ENCODE measurements at places on chromosomes 4 and X. TPM values are rescaled to one million over a fixed set of nuclear protein-coding genes. Genes with fewer than 3 reads are reported as not detected.

- no peaks in the 10 kb centered on the region for H3K36me3 ChIP-seq
- no peak overlapping the region for H3K27ac ChIP-seq
- no peak for DNase-seq
- no peaks in the 10 kb centered on the region for H3K27me3 ChIP-seq
- no peaks in the 10 kb centered on the region for H3K4me1 ChIP-seq
Measured at GRCh38 chr4:60868232-60868960, 331.7 kb upstream of the ADGRL3 start.

DNA sequence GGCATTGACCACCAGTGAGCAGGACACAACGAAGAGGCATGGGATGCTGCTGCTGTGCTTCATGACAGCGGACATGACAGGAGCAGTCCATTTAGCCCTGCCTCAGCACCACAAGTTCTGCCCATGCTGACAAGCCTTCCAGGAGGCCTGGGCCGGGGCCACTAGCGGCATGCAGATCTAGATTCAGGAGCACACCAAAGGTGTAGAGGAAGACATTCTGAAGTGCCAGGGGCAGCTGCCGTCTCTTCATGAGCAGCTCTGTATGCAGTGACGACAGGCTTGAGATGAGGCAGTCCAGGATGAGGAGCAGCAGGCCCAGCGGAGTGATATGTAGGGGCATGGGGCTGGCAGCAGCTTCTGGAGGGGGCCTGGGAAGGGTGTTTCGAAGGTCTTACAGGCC, 38.5 kb upstream of the SLC4A4 start:
- no peaks in the 10 kb centered on the region for H3K27me3 ChIP-seq
- no peaks in the 10 kb centered on the region for H3K4me1 ChIP-seq
- no peak overlapping the region for H3K27ac ChIP-seq
- H3K4me3 ChIP-seq: no peak overlapping the region
- DNase-seq: no peak

- H3K27ac ChIP-seq: no peak overlapping the region
- H3K36me3 ChIP-seq: no peaks in the 10 kb centered on the region
- DNase-seq: no peak
- no peaks in the 10 kb centered on the region for H3K27me3 ChIP-seq
- H3K4me3 ChIP-seq: no peak overlapping the region
Measured at GRCh38 chrX:12446342-12447075, 308.2 kb downstream of the FRMPD4 start.

GRCh38 chr4:1179089-1179441, 6.7 kb upstream of the SPON2 start:
- no peak for DNase-seq
- H3K27me3 ChIP-seq: no peaks in the 10 kb centered on the region
- H3K4me1 ChIP-seq: peaks cover 39% of the 10 kb centered on the region
- H3K36me3 ChIP-seq: no peaks in the 10 kb centered on the region
- H3K27ac ChIP-seq: no peak overlapping the region

GRCh38 chrX:63934791-63935190, 149.8 kb upstream of the ARHGEF9 start:
- H3K27me3 ChIP-seq: no peaks in the 10 kb centered on the region
- no peaks in the 10 kb centered on the region for H3K36me3 ChIP-seq
- H3K27ac ChIP-seq: no peak overlapping the region
- H3K4me3 ChIP-seq: no peak overlapping the region

GRCh38 chrX:132497432-132497831, 8.6 kb upstream of the MBNL3 start:
- no peak overlapping the region for H3K27ac ChIP-seq
- DNase-seq: no peak
- no peaks in the 10 kb centered on the region for H3K27me3 ChIP-seq
- no peaks in the 10 kb centered on the region for H3K36me3 ChIP-seq

- H3K4me1 ChIP-seq: peaks cover 40% of the 10 kb centered on the region
- no peak for DNase-seq
- no peaks in the 10 kb centered on the region for H3K27me3 ChIP-seq
- peak overlapping the region; percentile 1 for H3K27ac ChIP-seq
Measured at GRCh38 chr4:8181844-8182243, 17.2 kb upstream of the SH3TC1 start.

DNA sequence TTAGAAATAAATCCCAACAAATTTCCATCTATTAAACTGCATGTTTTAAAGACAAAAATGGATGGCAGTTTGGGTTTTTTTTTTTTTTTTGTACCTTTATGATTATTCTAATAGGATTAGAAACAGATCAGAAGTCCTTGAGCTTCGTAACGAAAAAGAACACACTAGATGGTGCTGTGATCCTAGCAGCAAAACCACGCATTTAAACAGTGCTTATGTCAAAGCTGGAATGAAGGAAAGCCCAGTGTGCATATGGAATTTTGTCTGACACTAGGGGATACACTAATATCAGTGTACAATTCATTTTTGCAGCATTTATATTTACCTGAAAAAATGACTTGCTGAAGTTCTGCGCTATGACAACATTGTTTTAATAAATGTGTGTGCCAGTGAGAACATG, 229.1 kb downstream of the VEGFC start:
- H3K4me3 ChIP-seq: no peak overlapping the region
- no peaks in the 10 kb centered on the region for H3K27me3 ChIP-seq
- no peaks in the 10 kb centered on the region for H3K36me3 ChIP-seq
- H3K27ac ChIP-seq: no peak overlapping the region
- H3K4me1 ChIP-seq: no peaks in the 10 kb centered on the region
- DNase-seq: no peak

- H3K4me3 ChIP-seq: no peak overlapping the region
- H3K27ac ChIP-seq: no peak overlapping the region
- H3K27me3 ChIP-seq: no peaks in the 10 kb centered on the region
- H3K36me3 ChIP-seq: no peaks in the 10 kb centered on the region
- DNase-seq: no peak
- H3K4me1 ChIP-seq: no peaks in the 10 kb centered on the region
Measured at GRCh38 chr4:140112576-140112975, 41.4 kb downstream of the MAML3 start.

DNA sequence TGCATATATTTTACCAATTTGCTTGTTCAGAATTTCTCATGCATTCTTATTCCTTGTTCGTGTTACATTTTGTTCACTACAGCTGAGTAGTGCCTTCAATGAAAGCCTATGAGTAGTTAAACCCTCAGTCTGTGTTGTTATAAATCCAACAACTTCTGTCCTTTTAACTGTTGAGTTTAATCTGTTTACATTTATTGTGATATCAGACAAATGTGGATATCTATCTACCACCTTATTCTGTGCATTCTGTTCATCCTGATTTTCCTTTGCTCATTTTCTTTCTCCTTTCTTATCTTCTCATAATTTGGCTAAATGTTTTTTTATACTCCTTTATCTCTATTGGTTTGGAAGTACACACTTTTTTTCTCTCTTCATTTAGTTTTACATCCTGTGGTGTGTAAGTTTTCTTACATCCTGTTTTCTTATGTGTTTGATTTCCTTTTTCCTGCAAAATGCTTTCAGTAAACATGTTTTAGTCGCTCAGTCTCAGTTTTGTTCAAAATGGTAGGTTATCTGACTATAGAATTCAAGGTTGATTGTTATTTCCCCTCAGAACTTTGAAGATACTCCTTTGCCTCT, 54.2 kb downstream of the CASP6 start:
- H3K4me1 ChIP-seq: no peaks in the 10 kb centered on the region
- H3K27me3 ChIP-seq: no peaks in the 10 kb centered on the region
- no peak overlapping the region for H3K4me3 ChIP-seq
- H3K36me3 ChIP-seq: no peaks in the 10 kb centered on the region

- no peak overlapping the region for H3K27ac ChIP-seq
- no peak for DNase-seq
- no peak overlapping the region for H3K4me3 ChIP-seq
- H3K36me3 ChIP-seq: no peaks in the 10 kb centered on the region
- no peaks in the 10 kb centered on the region for H3K27me3 ChIP-seq
- H3K4me1 ChIP-seq: no peaks in the 10 kb centered on the region
Measured at GRCh38 chrX:85112293-85112692, 108.6 kb downstream of the APOOL start.

DNA sequence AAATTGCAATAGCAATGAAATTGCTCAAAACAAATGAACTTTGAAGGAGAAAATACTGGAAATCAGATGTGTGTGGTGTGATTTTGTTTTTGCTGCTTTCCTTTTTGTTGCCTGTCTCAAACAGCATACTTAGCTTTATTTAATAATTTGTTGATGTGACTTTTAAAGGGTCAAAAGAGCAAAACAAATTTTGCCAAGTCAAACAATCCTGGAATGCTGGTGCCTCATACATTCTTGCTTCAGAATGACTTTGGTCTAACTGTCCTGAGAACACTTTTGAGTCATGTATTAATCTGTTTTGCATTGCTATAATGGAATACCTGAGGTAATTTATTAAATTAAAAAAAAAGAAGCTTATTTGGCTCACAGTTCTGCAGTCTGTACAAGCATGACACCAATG, 3.4 kb downstream of the PF4V1 start:
- H3K27me3 ChIP-seq: no peaks in the 10 kb centered on the region
- no peak for DNase-seq
- H3K4me1 ChIP-seq: peaks cover 16% of the 10 kb centered on the region
- H3K27ac ChIP-seq: no peak overlapping the region
- H3K4me3 ChIP-seq: no peak overlapping the region

DNA sequence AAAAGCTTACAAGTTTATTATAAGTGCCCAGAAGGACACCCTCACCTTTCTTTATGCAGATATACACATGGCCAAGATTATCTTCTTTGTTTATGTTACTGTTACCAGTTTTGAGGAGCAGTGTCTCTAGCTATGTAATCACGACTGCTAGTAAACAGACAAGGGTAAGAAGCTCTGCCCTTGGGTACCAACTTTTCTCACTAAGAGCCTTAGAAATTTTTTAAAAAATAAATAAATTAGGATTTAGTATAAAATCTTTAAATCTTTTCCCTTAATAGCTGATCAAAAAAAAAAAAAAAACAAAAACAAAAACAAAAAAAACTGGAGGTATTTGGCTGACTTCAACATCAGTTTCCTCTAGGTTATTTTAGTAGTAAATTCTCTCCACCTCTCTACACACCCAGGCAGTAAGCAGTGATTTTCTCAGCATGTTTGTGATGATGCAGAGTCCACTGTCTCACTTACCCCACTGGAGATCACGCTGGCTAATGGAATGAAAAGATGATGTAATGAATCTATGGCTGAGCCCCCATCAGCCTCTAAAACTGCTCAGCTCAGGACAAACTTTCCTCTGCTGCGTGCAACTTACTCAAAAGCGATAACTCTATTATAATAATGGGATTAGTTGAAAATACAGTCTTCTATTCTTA, 125.9 kb downstream of the FRYL start:
- no peak overlapping the region for H3K27ac ChIP-seq
- peaks cover 12% of the 10 kb centered on the region for H3K4me1 ChIP-seq

- DNase-seq: no peak
- H3K4me3 ChIP-seq: no peak overlapping the region
- no peaks in the 10 kb centered on the region for H3K4me1 ChIP-seq
- no peaks in the 10 kb centered on the region for H3K27me3 ChIP-seq
- no peak overlapping the region for H3K27ac ChIP-seq
- H3K36me3 ChIP-seq: no peaks in the 10 kb centered on the region
Measured at GRCh38 chr4:41319553-41319952, 62.8 kb downstream of the UCHL1 start.

GRCh38 chr4:141705747-141706377, 69.5 kb downstream of the IL15 start:
- H3K27ac ChIP-seq: no peak overlapping the region
- H3K4me3 ChIP-seq: no peak overlapping the region
- H3K27me3 ChIP-seq: no peaks in the 10 kb centered on the region
- H3K4me1 ChIP-seq: no peaks in the 10 kb centered on the region
- DNase-seq: no peak
- H3K36me3 ChIP-seq: no peaks in the 10 kb centered on the region

DNA sequence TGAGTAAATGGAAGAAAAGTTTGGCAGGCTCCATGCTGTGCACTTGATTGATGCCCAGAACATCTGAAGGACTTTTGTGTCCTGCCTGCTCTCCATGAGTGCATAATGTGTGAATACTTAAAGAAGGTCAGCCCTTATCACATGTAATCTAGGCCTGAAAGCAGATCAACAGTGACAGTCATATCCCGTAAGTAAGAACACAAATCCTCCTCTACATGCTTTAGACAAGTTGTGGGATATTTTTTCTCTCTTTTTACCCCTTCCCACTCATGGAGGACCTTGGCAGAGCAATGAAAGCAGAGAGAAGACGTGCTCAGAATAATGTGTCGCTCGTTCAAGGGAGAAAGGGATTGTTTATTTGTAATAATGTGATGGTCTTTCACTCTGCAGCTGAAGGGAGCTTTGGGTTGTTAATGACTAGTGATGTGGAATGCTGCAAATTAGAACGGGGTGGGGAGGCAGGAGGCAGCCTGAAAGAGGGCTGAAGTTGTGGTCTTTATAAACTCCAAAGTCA, 286.6 kb downstream of the BMPR1B start:
- no peaks in the 10 kb centered on the region for H3K36me3 ChIP-seq
- no peak overlapping the region for H3K4me3 ChIP-seq
- DNase-seq: no peak
- no peak overlapping the region for H3K27ac ChIP-seq
- H3K4me1 ChIP-seq: no peaks in the 10 kb centered on the region
- H3K27me3 ChIP-seq: no peaks in the 10 kb centered on the region

OR13H1 gene
- total RNA-seq: not detected

RBM46 gene
- not detected for total RNA-seq

NIPAL1 gene
- total RNA-seq: 8.1 TPM

TNIP2 gene
- total RNA-seq: 57.0 TPM

ATP1B4 gene
- 0.74 TPM for total RNA-seq

GLOD5 gene
- total RNA-seq: not detected

MAGEC1 gene
- not detected for total RNA-seq

DCAF8L2 gene
- not detected for total RNA-seq

OTUD6A gene
- not detected for total RNA-seq

SCRG1 gene
- total RNA-seq: 0.49 TPM

ARX gene
- not detected for total RNA-seq

CXCR3 gene
- total RNA-seq: not detected

Data from vagina (tissue), 2 donors.